ENCODE measurements at places on chromosomes 13 and 19. TPM values are rescaled to one million over a fixed set of nuclear protein-coding genes. Genes with fewer than 3 reads are reported as not detected.

Gene LHB
- not detected for total RNA-seq

Gene DDX49
- total RNA-seq = 58.5 TPM

Gene CEACAM5
- 13.5 TPM for total RNA-seq

DNA sequence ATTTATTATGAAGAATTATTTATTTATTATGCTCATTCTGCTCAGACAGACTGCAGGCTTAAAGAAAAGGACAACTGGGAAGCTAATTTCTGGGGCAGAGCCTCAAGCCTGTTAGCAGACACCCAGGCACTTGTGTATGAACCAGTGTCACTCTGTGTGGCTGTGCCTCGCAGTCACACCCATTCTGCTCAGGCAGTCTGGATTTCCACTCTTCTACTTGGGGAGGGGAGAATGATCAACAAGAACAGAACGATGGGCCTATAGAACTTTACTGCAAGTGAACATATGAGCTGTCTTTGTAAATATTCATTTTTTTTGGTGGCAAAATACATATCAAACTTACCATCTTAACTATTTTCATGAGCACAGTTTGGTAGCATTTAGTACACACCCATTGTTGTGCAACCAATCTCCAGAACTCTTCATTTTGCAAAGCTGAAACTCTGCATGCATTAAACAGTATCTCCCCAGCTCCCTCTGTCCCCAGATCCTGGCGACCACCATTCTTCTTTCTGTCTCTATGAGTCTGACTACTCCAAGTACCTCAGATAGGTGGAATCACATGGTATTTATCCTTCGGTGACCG, 181.7 kb downstream of the NUFIP1 start:
- no peak overlapping the region for H3K4me3 ChIP-seq
- H3K4me1 ChIP-seq = peaks cover 9% of the 10 kb centered on the region
- no peak for DNase-seq
- no peaks in the 10 kb centered on the region for H3K36me3 ChIP-seq
- H3K27me3 ChIP-seq = no peaks in the 10 kb centered on the region
- no peak overlapping the region for H3K27ac ChIP-seq

GRCh38 chr13:108451121-108451520, 178.3 kb upstream of the MYO16 start:
- H3K4me1 ChIP-seq = no peaks in the 10 kb centered on the region
- H3K36me3 ChIP-seq = no peaks in the 10 kb centered on the region
- no peak overlapping the region for H3K4me3 ChIP-seq

- peak; percentile 85 for DNase-seq
- no peaks in the 10 kb centered on the region for H3K36me3 ChIP-seq
- H3K4me3 ChIP-seq = peak overlapping the region; percentile 99
- peak overlapping the region; percentile 99 for H3K27ac ChIP-seq
- peaks cover 7% of the 10 kb centered on the region for H3K4me1 ChIP-seq
- peaks cover 7% of the 10 kb centered on the region for H3K27me3 ChIP-seq
These were observed 1.2 kb upstream of the ING1 start for GRCh38 chr13:110712081-110712848.

- no peak for DNase-seq
- peaks cover 8% of the 10 kb centered on the region for H3K4me1 ChIP-seq
- no peaks in the 10 kb centered on the region for H3K27me3 ChIP-seq
- peak overlapping the region; percentile 86 for H3K27ac ChIP-seq
- peaks cover 14% of the 10 kb centered on the region for H3K36me3 ChIP-seq
- H3K4me3 ChIP-seq = peak overlapping the region; percentile 70
These were observed 4.6 kb downstream of the MIDN start for GRCh38 chr19:1252821-1253513.

- H3K36me3 ChIP-seq = no peaks in the 10 kb centered on the region
- H3K27ac ChIP-seq = peak overlapping the region; percentile 93
- peaks cover 20% of the 10 kb centered on the region for H3K27me3 ChIP-seq
- no peak for DNase-seq
These were observed 7.7 kb downstream of the PGLYRP1 start for GRCh38 chr19:46014941-46015686.

Measured in type B pancreatic cell (in vitro differentiated cells).